ENCODE measurements at places on chromosomes 11 and 22.

- DNase-seq: no peak
Measured at GRCh38 chr11:27507557-27508322, 1.2 kb upstream of the LIN7C start.

DNA sequence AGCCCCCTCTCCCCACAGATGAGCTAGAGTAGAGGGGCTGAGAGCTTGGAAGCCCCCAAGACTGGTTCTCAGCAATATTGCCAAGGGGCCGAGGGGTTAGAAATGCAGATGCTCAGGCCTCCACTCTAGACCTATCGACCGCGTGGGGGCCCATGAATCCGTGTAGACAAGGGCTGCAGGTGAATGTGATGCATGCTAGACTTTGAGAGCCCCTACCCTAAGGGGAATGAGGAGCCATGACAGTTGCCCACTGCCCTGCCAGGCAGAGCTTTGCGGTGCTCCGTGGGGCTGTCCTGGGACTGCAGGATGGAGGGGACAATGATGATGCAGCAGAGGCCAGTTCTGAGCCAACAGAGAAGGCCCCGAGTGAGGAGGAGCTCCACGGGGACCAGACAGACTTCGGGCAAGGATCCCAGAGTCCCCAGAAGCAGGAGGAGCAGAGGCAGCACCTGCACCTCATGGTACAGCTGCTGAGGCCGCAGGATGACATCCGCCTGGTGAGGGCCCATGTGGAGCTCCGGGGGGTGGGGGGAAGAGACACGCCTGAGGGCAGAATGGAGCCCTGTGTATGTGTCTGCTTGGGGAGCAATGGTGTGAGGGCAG lies 1.3 kb downstream of the SSH3 start:
- no peak for DNase-seq

- no peak for DNase-seq
Measured at GRCh38 chr11:48164836-48165235, 51.8 kb upstream of the OR4B1 start.

DNA sequence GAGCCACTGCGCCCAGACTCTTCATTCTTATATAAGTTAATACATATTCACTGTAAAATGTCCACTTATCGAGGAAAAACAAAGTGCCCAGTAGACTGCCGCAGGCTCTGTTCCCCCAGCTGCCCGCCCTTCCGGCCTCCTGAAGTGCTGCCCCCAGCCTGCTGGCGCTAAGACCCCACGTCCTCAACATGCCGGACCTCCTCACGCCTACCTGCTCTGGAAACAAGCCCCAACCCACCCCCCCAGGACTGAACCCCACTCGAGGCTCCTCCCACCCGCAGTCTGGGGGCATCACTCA lies 1.1 kb downstream of the GATD1 start:
- DNase-seq: no peak

- no peak for DNase-seq
Measured at GRCh38 chr22:35170716-35171697, 86.3 kb upstream of the HMGXB4 start.

- peak; percentile 95 for DNase-seq
Measured at GRCh38 chr11:118618115-118618990, 10.9 kb downstream of the PHLDB1 start.

GRCh38 chr11:43736502-43737200 lies 56.1 kb downstream of the HSD17B12 start:
- DNase-seq: peak; percentile 31

DNA sequence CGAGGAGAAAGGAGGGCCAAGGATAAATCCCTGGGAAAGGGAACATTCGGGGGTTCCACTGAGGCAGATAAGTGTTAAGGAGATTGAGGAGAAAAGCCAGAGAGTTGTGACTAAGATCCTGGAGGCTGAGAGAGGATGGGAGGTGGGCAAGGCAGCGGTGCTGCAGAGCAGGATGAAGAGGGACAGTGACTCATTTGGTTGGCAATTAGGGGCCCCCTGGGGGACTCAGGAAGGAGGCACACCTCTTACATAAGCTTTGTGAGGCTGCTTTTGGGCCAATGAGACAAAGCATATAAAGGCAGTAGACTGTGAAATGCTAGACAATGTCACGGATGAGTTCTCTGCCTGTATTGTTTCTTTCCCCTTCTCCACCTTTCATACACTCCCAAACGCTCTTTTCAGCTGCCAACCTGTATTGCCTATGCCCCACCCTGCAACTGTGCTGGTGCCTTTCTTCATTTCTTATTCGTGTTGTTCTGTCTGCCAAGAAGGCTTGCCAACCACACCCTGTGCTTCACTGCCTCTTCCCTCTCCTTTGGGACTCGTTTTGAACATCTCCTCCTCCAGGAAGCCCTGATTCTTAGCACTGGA lies 246.8 kb upstream of the KIRREL3 start:
- DNase-seq: no peak

GRCh38 chr11:127996825-127997224 lies 590.5 kb downstream of the ETS1 start:
- peak; percentile 24 for DNase-seq

DNA sequence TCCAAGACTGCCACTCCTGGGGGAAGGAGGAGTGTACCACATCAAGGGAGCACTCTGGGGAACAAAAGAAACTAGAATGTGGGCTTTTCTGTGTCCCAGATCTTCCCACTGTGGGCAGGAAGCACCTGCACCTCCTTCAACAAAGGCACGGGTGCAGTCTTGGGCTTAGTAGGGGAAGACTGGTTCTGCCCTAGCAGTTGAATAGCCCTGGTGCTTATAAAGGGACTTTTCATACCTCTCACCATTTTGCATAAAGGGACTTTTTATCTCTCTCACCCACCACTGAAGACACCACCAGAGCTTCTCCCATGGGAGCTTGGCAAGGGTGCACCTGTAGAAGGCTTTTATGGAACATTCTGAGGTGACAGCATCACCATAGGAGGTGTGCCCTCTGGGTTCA lies 65.8 kb upstream of the MS4A8 start:
- no peak for DNase-seq

DNA sequence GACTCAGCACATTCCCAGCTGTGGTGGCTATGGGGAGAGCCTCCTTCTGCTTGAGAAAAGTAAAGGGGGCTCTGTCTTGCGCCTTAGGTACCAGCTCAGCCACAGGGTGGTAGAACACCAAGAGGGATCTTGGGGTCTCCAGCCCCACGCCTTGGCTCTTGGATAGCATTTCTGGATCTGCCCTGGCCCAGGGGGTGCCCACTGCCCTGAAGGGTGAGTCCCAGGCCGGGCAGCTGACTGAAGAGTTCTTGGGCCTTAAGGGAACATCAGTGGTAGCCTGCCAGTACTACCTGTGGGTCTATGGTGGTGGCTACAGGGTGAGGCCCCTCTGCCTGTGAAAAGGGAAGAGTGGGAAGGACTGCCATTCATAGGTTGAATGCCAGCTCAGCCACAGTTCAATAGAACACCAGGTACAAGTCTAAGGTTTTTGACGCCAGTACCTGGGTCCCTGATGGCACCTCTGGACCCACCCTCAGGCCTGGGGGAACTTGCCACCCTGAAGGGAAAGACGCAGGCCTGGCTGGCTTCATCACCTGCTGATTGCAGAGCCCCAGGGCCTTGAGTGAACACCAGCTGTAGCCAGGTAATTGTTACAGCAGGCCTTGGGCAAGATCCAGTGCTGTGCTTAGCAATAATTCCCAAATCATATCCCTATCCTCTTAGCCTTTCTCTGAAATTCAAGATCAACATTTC lies 3.9 kb downstream of the CWF19L2 start:
- no peak for DNase-seq

DNA sequence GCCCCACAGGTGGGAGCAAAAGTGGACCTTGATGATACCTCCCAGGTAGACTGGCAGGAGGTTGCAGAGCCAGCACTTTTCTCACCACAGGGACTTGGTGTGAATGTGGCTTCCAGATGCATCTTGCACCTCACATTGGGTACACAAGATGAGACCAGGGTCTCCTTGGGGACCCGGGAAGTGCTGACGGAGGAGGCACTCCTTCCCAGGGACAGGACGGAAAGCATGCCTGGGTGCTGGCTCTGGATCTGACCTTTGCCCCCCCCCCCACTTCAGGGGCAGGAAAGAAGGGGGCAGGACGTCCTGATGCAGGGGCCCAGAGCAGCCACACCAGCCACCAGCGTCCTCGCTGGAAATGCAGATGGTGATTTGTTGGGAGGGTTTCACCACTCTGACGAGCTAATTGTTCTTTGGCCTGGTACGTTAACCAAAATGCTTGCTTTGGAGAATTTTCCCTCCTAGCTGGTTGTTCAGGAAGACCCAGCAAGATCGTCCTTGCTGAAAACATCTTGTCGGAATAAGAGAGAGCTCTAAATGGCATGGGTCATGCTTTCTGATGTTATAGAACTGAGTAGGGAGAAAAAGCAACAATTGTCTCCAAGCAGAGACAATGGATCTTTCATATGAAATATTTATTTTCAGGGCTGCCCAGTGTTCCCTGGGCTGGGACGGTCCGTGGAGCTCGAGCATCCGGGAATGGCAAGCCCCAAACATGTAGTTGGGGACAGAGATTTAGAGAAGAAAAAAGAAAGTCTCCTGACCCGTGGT lies 74.4 kb upstream of the PPARA start:
- no peak for DNase-seq

DNA sequence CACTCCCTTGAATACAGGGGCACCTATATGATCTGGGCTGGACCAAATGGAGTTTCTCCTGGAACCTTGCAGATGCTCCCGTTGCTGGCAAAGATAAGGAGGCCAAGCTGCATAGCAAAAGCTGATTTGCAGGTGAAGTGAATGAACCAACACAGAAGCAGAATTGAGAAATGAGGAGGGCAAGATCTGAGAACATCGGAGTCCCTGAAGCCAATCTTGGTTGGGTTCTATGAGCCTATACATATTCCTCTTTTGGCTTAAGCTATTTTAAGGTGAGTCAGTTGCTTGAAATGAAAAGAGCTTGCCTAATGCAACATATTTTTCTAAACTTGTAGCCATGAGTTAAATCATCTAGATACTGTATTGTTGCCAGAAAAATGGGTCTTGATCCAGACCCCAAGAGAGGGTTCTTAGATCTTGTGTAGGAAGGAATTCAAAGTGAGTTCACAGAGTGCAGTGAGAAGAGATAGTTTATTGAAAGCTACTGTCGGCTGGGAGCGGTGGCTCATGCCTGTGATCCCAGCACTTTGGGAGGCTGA lies 23.5 kb downstream of the WEE1 start:
- DNase-seq: no peak

DNA sequence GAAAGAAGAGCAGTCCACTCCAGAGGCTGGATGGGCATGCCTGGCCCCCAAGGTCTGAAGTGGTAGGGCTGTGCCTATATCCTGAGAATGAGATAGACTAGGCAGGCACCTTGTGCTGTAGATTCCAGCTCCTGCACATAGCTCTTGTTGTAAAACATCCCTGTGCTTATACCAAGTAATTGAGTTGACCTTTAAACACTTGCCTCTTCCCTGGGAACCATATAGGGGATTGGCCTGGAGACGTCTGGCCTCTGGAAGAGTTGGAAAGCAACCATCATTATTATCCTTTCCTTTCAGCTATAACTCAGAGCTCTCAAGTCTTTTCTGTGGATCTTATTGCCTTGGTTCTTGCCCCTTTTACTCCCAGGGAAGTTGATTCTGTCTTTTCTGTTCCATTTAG lies 15.1 kb downstream of the LIMK2 start:
- no peak for DNase-seq

DNA sequence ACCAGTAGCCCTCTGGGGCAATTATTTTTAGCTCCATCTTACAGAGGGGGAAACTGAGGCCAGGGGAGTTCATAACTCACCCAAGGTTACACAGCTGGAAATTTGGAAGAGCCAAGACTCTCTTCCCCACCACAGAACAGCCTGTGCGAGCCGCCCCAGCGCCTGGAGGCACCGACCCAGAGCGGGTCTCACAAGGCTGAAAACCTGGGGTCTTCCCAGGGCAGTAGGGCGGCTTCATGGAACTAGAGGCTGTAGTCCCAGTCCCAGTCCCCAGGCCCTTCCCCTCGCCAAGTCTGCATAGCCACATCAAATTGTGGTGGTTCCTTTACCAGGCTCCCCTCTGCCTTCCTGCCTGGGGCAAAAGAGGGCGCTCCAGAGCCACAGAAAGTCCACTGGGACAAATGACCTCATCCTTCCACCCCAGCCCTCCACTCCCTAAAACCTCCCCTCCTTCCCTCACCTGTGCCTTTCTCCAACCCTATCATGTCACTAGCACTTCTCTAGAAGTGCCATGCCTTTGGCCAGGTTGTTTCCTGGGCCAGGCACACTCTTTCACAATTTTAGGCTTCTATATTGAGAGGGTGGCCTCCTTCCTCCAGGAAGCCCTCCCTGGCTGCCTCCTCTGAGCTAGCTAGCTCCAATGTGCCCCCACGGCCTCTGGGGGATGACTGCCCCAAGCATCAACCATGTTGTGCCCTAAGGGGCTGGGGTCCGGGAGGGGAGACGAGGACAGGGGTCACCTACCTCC lies 15.2 kb upstream of the CDC42EP1 start:
- peak; percentile 53 for DNase-seq

GRCh38 chr22:38953577-38954413 lies 3.6 kb upstream of the APOBEC3A start:
- DNase-seq: no peak

DNA sequence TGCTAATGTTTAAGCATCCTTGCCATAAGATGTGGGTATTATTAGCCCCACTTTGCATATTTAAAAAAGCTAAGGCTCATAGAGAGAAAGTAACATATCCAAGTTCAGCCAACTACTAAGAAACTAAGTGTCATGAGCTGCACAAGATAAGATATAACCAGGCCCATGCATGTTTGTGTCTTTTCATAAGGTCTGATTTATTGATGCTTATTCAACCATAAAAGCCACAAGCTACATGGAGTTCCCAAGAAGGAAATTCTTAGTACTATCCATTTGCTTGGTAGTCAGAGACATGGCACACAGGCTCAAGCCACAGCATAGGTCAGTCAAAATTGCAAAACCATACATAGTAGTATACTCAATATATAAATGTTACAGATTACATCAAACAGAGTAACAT lies 488.5 kb downstream of the SOX6 start:
- no peak for DNase-seq

DNA sequence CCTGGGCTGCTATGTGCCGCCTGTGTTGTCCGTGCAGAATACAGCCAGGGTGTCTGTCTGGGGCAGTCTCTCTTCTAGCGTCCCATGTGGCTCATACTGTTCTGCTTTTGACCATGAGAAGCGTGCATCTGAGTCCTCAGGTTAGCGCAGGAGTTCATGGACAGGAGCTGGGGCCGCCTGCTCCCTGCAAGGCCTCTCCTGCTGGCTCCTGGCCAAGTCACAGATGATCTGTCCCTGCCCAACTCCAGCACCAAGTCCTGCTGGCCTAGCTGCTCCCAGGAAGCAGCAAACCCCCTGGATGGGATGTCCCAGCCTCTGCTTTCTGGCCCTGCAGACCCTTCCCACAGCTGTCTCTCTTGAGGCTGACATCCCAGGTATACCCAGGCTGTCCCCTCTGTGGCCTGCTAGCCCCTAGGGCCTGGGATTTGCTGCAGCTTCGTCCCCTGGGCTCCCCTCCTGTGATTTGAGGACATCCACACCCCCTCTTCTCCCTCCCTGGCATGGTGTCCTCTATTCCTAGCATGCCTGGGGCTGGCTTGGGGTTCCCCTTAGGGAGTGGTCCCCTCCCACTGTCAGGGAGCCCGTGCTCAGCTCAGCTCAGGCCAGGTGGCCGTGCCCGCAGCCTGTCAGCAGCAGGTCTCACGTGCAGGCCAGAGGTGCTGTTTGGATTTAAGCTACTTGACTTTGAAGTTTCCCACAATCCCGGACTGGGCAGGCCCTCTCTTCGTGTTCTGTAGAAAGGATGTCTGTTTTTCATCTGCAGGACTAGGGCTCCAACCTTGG lies 17.8 kb downstream of the PRR5 start:
- peak; percentile 54 for DNase-seq

- no peak for DNase-seq
Measured at GRCh38 chr11:44702889-44703288, 23.9 kb upstream of the TSPAN18 start.

- no peak for DNase-seq
Measured at GRCh38 chr22:27983361-27983791, 64.3 kb upstream of the PITPNB start.

- no peak for DNase-seq
Measured at GRCh38 chr11:13233173-13233745, 44.3 kb upstream of the BMAL1 start.

All from foreskin fibroblast (primary cell).